Femur (tissue), 1 donor: ENCODE measurements at places on chromosomes 1 and 21.

- no peak for DNase-seq
These were observed 10.2 kb upstream of the CYP4X1 start for GRCh38 chr1:47013293-47013692.

- no peak for DNase-seq
These were observed 66.2 kb upstream of the PALMD start for GRCh38 chr1:99579691-99580172.

- DNase-seq: no peak
These were observed 46.0 kb downstream of the RHOU start for GRCh38 chr1:228781161-228781808.

GRCh38 chr21:16571594-16571993 lies 841.8 kb downstream of the USP25 start:
- no peak for DNase-seq

DNA sequence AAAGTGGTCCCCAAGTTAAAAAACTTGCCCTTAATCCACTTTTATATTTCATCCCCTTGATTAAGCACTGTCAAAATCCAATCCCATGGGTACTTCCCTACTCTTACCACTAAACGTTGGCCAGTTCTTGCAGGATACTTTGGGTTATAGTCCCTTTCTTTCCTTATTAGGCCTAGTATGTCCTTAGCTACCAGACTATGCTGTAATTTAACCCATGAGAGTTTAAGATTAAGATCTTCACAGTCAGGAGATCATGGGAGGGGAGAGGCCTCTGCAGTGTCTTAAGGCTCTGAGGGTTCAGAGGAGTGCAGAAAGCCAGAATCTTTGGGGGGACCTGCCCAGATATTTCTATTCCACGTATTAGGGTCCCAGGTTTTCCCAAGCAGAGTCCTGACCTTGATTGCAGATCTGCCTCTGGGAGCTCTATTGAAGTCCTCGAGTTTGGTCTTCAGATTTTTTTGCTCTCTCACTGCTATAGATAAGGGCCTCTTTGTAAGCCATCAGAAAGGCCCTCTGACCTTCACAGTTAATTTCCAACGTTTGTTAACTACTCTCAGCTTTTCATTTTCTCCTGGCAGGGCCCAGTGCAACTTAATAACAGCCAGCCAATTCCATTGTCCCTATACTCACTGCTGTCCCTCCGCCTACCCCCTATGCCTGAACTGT lies 9.0 kb upstream of the CGN start:
- no peak for DNase-seq

- DNase-seq: no peak
These were observed 13.7 kb upstream of the TMEM51 start for GRCh38 chr1:15139654-15140350.

GRCh38 chr1:205237526-205238484 lies 10.1 kb downstream of the TMCC2 start:
- DNase-seq: no peak

DNA sequence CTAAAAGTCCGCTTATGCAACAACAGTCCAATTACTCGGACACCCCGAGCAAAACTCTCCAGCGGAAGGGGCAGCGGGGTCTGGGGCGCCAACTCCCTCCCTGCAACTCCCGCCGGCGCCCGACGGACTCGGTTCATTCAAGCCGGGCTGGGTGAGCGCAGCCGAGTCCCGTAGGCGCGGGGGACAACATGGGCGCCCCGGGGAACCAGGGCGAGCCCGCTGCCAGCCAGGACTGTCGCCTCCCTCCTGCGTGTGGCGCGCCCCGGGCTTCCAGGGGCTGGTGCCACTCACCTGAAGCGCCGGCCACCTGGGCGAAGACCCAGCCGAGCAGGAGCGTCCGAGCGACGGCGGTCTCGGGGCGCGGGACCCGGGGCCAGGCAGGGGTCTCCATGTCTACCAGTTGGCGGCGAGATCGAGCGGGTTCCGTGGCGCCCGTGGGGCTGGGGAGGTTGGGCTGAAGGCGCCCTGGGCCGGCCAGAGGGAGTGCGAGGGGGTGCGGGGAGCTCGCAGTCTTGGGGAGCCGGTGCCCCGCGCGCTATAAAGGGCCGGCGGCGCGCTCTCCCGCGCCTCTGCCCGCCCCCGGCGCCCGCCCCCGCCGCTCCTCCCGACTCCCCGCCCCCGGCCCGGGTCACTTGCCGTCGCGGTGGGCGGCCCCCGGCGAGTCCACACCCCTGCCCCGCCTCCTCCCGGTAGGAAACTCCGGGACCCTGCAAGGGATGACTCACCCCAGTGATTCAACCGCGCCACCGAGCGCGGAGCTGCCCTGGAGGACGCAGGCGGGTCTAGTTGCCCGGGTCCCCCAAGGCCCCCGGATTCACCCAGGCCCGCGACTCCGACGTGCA lies at the start of gene F3:
Gene F3, minus strand, starts transcription at position 514 of the 842 bp plus-strand sequence. Its CDS starts 123 bp downstream, at position 391.
- DNase-seq: peak; percentile 92

- DNase-seq: no peak
These were observed 4.6 kb downstream of the CSDE1 start for GRCh38 chr1:114753143-114753542.

DNA sequence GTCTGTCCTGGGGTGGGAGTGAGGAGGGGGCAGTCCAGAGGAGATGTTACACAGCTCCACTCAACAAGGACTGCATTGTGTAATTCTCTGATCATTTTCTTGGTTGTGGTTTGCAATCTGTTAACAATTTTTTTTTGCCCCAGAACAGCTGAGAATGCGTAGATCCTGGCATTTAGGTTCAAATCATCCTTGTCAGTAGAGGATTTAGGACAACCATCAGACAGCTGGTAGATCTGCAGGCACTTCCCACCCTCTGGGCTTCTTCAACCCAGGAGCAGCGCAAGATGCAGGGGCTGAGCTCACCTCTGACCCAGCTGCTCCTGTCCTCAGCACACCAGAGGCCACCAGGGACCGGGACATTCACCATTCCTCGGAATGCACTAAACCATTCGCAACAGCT lies 13.5 kb downstream of the BCAR3 start:
- DNase-seq: peak; percentile 36

- DNase-seq: no peak
These were observed 26.1 kb upstream of the PSMG1 start for GRCh38 chr21:39209334-39209688.

DNA sequence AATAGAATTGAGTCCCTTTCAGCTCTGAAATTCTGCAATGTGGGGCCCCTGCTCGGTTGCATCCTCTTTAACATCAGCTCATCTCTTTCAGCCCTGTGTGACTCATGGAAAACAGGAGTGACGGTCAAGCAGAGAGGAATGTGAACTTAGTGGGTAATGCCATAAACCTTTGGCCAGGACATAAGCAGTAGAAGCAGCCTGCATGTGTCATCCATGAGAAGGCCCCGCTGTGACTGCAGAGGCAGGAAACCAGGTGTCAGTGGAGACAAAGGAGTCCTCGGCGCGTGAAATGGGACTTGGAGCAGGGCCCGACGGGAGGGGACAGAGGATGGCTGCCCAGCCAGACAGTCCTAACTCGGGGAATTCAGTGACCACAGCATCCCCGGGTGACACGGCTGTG lies 21.1 kb upstream of the EPHB2 start:
- DNase-seq: peak; percentile 53

DNA sequence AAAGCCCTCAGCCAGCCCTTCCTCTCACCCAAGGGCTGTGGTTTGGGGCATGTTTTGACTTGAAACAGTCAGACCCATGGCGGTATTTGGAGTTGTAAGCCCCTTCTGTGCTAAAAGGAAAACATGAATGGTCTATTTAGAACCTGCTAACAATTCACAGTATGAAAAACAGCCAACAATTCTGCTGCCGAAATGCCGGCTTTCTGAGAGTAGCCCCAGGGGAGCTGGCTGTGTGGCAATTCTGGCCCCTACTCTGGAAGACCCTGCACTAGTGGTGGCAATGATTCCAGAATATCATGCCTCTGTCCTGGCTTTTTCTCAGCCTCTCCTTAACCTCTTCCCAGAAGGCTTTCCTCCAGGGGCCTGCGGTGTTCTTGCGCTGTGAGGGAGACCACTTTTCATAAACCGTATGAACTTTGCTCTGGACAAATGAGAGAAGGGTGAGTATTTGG lies 118.7 kb downstream of the EDEM3 start:
- peak; percentile 54 for DNase-seq

DNA sequence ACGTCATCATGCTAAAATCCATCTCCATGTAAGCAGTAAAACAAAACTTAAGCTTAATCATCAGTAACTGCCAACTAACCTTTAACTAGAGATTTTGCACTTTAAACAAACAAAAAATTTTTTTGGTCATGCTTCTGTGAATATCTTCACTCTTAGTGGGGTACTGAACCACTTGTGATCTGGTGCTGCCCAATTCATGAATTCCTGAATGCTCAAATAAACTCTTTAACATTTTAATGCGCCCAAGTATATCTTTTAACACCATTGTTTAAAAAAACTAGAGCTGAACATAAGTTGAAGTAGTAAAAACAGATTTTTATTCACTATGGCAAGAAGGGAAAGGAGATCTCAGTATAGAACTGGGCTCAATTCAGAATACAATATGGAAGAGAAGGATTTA lies 196.9 kb upstream of the USP24 start:
- DNase-seq: no peak

- no peak for DNase-seq
These were observed 14.5 kb downstream of the AXDND1 start for GRCh38 chr1:179380299-179380698.

- DNase-seq: peak; percentile 91
These were observed 58.9 kb upstream of the LAPTM5 start for GRCh38 chr1:30816211-30817076.

DNA sequence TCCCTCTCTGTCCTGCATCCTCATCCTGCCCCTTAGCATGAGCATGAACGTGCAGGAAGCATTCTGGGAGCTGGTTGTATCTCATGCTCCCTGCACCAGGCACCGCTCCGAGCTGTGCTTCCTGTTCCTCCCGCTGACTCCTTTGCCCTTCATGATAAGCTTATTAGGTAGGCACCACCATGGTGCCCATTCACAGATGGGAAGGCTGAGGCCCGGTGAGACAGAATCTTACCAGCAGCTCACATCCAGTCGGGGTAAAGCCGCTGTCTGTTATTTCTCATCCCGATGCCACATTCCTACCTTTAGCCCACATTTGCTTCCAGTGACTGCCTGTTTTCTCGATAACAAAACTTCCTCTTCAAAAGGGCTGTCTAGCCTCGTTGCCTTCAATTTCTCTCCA lies 7.3 kb downstream of the MIIP start:
- no peak for DNase-seq

- peak; percentile 52 for DNase-seq
These were observed 35.7 kb downstream of the TTC39A start for GRCh38 chr1:51294566-51295184.

DNA sequence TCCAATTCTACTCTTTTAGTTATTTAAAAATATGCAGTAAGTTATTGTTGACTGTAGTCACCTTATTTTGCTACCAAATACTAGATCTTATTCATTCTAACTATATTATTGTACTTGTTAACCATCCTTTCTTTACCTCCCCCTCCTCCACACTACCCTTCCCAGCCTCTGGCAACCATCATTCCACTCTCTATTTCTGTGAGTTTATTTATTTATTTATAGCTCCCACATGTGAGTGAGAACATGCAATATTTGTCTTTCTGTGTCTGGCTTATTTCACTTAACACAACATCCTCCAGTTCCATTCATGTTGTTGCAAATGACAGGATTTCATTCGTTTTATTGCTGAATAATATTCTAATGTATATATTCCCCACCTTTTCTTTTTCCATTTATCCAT lies 115.8 kb downstream of the TSEN15 start:
- DNase-seq: no peak

GRCh38 chr1:153583976-153584375 lies 18.3 kb upstream of the S100A2 start:
- no peak for DNase-seq
